ENCODE measurements at places on chromosomes 11 and 22.

GRCh38 chr11:10526974-10527918, 13.7 kb downstream of the RNF141 start:
- no peak for DNase-seq

- no peak for DNase-seq
Measured at GRCh38 chr11:63012430-63012829, 3.2 kb downstream of the SLC22A8 start.

- DNase-seq, result no peak
Measured at GRCh38 chr11:12150831-12151382, 40.5 kb downstream of the MICAL2 start.

- DNase-seq, result no peak
Measured at GRCh38 chr11:45926536-45927331, 4.3 kb downstream of the LARGE2 start.

DNA sequence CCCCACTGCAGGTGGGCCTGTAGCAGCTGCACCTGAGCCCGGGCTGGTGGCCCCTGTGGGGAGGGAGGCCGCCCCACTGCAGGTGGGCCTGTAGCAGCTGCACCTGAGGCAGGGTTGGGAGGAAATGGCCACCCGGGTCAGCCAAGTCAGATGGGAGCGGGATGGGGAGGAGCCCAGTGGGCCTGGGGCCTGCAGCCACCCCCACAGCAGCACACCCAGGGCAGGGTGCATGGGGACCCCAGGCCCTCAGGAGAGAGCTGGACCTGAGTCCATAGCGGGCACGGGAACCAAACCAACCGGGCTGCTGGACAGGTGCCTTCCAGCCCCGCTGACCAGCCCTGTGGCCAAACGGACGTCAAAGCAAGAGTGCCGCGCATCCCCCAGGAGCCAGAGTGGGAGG, 61.7 kb downstream of the BRD1 start:
- DNase-seq, result no peak

DNA sequence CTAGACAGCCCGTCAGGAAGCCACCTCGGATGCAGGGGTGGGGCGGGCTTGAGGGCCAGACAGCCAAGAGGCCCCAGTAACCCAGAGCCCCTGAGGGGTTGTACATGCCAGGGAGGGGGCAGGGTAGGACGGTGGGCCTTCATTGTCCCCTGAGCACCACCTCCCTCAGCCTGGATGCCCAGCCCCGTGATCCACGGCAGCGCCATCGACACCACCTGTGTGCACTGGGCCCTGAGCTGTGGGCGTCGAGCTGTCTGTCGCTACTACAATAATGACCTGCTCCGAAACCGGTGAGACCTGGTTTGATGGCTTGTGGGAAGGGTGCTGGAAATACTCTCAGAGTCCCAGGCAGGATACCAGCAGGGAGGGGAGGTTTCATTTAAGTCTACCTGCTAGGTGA, 37.4 kb upstream of the TPBGL start:
- no peak for DNase-seq

DNA sequence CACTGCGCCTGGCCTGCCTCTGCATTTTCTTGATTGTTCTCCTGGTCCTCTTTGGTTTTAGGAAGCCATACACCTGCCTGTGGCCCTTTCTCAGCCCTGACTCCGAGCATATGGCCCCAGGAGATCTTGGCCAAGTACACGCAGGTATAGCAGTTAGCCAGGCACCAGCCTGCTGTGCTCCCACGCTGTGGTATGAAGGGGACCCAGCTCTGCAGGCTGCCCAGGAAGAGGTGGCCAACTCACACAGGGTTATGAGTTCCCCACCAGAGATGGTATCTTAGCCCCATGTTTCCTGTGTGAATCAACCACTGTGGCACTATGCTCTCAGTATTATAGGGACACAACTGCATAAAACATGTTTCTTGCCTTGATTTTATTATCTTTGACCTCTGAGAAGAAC, 31.1 kb downstream of the SGSM3 start:
- DNase-seq, result no peak

DNA sequence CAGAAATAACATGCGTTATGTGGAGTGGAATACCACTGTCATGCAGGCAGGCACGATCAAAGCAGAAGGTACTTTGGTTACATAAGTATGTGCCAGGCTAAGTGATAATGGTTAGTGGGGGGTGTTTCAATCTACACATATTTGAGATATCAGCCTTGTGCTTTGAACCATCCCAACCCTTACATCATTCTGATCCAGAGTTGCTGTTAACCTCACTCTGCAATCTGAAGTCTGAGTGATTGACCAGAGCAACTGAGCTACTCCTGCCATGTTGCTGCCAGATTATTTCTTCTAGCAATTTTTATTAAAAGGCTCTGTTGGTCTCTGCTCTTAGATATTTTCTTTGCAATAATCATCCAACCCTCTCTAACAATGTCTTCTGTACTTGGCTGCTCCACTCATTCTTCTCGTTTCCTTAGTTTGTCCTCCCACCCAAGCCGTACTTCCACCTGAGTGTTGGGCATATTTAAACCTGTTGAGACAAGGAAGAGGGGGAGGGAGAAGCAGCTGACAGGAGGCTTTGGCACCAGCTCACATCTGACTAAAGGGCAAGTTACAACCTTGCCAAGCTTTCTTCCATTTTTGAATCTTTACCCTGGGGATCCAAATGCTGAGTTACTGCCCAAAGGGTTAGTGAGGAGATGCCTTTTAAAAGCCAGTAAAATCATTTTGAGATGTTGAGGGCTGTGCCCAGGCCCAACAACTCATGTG, 114.1 kb upstream of the SESN3 start:
- no peak for DNase-seq

DNA sequence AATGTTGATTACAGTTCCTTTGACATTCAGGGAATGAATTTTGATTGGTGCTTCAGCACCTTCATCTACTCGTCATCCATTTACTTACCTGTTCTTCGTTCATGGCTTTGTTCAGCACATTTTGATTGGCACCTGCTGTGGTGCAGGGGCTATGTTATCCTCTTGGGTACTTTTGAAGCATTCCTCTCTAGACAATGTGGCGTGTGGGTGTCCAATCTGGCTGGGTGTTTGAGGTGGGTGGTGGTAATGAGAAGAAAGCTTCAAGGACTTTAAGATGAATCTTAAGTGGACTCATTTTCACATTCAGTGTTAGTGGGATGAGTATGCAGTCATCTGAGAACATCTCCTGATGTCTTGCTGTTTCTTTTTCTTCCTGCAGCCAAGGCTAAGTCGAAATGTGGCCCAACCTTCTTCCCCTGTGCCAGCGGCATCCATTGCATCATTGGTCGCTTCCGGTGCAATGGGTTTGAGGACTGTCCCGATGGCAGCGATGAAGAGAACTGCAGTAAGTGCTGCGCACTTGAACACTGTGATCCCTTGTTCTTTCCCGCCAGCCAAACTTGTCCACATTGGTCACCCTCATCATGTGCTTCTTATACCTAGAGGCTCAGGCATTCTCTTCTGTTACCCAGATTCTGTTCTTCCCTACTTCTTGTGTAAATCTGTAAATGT, 137.5 kb downstream of the LDLRAD3 start:
- DNase-seq, result no peak

GRCh38 chr22:26707090-26707489, 49.7 kb downstream of the MIAT start:
- no peak for DNase-seq

DNA sequence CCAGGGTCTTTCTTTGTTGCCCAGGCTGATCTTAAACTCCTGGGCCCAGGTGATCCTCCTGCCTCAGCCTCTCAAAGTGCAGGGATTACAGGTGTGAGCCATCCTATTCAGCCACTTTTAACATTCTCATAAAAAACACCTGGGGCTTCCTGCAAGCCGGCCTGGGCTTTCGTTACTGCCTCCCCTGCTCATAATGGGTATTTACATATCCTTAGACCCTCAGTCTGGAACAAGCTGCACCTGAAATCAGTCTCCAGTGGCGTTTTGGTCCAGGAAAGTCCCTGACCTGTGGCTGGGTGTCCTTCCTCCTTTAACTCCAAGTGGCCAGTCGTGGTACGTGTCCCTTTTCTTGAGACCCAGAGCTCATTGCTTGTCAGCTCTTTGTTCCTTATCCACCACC, 320.7 kb downstream of the TMEM135 start:
- no peak for DNase-seq

DNA sequence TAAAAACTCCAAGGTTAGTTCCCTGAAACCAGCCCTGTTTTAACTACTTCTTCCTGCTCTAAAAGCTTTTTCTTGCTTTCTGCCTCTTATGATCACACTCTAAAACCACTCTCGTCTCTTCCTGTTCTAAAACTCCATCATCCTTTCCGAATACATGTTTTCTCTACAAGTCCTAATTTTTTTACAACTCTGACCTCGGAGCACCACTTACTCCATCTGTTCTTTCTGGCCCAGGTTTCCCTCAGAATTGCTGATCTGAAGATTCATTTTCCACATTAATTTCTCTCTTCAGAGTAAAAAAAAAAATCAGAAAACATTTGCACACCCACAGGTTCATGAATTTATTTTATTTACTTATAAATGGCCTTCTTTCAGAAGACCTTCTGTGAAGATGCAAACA, 265.7 kb upstream of the CADM1 start:
- no peak for DNase-seq

DNA sequence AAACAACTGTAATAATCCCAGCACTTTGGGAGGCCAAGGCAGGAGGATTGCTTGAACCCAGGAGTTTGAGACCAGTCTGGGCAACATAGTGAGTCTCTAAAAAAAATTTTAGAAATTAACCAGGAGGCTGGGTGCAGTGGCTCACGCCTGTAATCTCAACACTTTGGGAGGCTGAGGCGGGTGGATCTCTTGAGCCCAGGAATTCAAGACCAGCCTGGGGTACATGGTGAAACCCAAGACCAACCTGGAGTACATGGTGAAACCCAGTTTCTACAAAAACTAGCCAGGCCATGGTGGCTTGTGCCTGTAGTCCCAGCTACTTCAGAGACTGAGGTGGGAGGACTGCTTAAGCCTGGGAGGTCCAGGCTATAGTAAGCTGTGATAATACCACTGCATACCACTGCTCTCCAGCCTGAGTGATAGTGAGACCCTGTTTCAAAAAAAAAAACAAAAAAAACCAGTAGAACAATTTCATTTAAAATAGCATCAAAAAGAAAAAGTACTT, 11.2 kb downstream of the PI4KA start:
- no peak for DNase-seq

DNA sequence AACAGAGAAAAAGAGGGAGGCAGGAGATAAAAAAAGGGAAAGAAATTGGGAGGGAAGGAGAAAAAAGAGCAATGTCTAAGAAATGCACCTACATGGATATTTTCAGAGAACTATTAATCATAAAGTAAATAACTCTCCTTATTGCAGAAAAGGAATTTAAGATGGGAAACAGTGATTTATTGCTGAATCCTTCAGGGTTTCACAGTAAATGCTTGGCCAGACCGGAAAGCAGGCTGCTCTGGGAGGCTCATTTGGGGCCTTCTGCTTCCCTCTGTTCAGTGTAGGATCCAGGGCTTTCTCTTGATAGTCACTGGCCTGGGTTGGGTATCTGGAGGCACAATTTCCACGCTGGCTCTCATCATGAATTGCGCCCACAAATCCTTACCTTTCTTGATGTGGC, 324.3 kb upstream of the SORL1-AS1 start:
- no peak for DNase-seq

DNA sequence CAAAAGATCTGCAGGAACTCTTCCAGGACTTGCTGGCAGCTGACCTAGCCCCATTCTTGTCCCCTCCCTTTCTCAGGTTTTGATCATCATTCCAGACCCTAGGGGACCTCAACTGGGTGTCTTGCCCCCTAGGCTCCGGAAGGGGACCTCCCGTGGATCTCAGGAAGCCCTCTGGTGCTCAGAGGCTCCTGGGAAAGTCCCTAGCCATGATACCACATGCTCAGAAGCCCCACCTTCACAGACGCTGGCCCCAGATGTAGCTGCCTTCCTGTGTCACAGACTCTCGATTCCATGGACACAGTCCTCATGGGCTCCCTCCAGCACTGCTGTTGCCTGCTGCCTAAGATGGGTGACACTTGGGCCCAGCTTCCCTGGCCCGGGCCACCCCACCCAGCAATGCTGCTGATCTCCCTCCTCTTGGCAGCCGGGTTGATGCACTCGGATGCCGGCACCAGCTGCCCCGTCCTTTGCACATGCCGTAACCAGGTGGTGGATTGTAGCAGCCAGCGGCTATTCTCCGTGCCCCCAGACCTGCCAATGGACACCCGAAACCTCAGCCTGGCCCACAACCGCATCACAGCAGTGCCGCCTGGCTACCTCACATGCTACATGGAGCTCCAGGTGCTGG, at the start of gene LRRC55:
TSS of gene LRRC55 (plus strand) at position 276 of the 628 bp plus-strand sequence. CDS start at position 346, 70 bp downstream.
- DNase-seq, result no peak

DNA sequence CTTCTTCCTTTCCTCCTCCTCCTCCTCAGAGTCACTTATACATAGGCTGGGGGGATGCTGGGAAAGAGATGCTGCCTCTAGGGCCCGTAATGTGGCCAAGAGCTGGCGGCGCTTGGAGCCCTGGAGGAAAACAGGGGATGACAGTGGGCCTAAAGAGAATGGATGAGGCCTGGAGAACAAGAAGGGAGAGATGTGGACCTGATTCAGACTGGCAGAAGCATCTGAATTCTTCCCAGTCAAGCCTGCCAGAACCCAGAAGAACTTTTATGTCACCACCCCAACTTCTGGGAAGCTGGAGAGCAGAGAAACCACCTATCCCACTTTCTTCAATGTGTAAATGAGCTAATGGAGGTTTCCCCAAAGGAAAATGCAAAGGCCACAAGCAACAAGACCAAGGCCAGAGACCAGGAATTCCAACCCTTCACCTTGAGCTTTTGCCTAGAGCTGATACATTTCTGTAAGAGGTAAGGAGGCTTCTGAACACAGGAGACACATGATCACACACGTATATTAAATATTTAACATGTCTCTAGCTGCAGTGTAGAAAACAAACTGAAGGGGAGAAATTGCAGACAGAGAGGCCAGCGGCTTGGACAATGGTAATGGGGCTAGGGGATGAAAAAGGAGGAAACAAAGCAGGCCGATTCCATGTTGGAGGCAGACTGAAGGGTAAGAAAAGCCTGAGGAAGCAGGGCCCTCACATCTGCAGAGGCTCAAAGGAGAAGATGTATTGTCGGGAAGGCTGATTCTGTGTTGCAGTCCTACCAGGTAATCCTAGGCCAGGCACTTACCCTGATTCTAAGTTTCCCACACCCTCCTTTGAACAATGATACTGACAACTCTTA, 1.1 kb downstream of the RRP8 start:
- DNase-seq, result no peak

DNA sequence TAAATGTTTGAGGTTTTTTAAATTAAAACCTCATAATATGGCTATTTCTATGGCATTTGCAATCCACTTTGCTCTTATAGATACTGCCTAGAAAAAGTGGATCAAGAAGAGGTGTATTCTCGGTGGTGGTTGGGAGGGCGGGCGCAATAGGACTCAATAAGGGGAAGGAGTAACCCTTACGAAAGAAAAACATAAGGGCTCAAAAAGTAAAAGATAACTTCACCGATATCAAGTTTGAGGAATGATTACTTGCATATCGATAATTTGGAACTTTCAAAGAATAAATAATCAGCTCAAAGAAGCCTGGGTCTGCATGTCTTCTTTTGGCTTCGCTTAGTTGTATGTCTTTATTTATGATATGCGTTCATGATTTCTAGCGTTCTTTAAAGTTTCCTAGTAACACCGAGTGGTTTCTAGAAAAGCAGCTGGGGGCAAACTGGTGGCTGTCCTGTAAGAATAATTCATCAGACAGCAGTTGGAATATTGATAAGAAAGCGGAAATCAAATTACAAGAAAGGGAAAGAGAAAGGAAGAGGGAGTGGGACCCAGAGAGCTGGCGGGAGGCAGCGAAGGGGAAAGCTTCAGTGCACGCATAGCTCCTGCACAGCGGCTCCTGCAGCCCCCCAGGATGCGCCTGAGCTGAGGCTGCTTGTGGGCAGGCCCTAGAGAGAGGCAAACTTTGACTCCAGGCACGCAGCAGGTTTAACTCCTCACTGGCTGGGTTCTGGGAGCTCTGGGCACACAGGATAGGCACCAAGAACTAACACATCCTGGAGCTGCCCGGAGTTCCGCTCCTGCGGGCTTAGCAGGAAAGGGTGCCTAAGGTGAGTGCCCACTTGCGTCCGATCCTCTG, 9.1 kb upstream of the FLI1 start:
- no peak for DNase-seq

Measured in esophagus squamous epithelium (tissue), 5 donors.